Hippocampal formation (tissue), 2 donors: ENCODE measurements at places on chromosomes 12 and 14.

DNA sequence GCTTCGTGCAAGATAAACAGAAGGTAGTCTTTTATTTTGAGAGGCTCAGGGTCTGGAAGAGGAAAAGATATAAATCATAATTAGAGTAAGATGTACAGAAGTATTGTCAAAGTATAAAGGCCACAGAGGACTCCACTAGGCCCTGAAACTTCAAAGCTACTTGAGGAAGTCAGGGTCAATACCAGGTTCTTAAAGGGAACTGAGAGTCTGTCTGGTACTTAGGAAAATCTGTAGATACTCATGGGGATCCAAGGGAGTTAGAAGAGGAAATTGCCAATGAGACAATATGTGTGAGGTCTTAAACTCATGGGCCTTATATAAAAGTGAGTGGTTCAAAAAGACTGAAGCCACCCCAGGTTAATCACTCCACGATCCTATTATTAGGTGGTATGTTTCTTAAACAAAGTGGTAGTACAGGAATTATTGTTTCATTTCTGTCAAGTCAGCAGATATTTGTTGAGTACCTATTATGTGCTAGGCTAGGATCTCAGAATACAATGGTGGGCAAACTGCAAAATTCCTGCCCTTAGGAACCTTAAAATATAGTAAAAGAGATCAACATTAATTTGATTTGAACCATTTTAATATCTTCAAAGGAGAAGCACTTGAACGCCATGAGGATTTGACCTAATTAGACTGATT, 314.6 kb downstream of the ADAMTS20 start:
- no peak for DNase-seq

DNA sequence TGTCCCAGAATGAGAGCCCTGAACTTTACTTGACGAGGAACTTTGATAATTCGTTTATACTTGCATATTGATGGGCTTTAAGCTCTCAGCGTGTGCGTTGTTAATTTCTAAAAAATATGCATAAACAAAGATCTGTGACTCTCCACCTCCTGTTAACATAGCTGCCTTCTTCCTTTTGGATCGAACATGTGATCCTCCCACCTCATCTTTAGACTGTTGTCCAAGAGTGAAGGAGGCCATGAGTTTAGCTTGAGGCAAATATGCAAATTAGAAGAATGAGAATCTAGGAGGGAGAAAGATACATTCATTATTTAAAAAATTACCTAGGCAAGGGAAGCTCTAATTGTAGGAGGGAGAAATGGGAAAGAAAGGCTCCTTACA, 617 bp downstream of the TTC8 start:
- no peak for DNase-seq

DNA sequence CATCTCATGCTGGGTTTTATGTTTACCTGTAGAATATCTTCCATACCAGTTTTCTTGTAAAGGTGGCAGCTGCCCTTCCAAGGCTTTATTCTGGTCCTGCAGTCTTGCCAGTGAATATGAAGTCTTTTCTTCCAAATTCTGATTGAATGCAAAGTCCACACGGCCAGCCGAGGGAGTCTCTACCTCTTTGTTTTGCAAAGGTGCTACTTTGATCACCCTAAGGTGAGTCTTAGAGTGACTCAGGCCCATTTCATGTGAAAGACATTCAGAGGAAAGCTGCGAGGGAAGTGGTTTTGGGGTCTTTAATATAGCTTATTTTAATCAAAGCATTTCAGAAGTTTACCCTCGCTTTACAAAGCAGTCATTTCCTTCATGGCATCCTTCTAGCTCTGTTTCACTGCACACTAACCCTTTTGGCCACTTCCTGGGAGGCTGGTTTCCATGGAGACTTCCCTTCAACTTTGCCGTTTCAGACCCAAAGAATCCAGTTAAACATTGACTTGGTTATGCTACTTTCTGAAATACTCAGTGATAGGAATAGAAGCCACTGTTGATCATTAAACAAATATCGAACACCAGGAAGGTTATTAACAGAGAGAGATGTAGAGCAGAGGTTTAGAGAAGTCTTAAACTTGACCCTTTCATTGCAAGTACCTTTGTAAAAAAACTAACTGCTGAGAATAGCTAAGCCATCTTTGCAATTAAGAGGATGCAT, at the start of gene CCDC198:
TSS of gene CCDC198 (minus strand) at position 391 of the 715 bp plus-strand sequence. CDS start at position 249, 142 bp downstream.
- no peak for DNase-seq

- no peak for DNase-seq
These were observed 227.5 kb downstream of the GLT1D1 start for GRCh38 chr12:129080821-129081220.

DNA sequence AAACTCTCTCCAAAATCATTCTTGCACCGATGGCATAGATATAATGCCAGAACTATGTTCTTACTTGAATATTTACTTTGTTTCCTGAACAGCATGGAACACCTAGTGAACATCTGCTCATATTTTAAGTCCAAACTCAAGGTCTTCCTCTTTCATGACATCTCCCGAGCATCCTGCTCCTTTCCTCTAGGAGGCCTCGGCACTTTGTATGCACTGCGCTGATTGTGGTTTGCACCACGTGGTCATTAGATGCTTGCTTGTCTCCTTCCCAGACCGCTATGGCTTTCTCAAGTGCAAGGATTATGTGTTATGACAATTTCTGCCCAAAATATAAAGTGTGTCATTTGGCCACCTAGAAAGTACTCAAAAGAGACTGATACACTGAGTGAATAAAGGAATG, 912.0 kb downstream of the GALC start:
- no peak for DNase-seq

GRCh38 chr12:7142056-7142644, 12.0 kb downstream of the CLSTN3 start:
- DNase-seq = peak; percentile 7

DNA sequence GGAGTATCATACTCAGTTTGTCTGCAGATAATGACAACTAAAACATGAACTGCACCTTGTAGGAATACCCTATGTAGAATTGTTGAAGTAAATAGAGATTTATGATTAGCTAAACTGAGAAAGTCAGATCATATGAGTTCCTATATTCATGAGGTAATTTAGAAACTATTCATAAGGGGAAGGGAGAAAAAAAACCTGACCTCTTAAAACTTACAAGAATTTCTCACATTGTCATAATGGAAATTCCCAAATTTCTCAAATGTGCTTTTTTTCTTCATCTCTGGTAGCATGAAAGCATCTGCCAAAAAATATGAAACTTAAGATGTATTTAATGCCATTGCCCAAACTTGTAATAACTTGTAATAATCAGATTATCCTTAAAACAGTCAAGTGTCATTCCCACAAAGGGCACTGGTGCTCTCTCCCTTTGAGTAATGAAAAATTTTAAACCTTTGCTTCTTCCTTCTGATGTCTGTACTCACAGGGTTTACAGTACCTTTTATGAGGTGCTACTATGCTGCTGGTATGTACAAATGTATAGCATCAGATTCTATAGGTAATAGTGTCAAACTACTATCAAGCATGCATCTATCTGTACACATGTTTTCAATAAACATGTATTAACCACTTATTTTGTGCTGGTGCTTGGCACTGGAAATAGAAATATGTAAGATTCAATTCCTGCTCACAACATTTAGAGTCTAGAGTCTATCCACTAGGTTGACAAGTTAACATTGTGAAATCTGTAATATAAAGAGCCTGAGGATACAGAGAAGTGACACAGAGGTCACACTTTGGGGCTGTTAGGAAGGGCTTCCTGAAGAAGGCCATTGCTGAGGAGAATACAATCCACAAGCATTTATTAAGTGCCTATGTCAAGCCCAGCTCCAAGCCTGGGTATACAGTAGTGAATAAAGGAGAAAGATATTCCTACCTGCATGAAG, 17.4 kb upstream of the DRAM1 start:
- DNase-seq = no peak

- DNase-seq = no peak
These were observed 1352.9 kb downstream of the TMEM121 start for GRCh38 chr14:106879241-106879640.

- DNase-seq = no peak
These were observed 172.7 kb downstream of the APAF1 start for GRCh38 chr12:98817742-98818141.
